ENCODE measurements at places on chromosomes 6 and 20. TPM values are rescaled to one million over a fixed set of nuclear protein-coding genes. Genes with fewer than 3 reads are reported as not detected.

The PRR18 gene
- total RNA-seq, result not detected

The PLG gene
- not detected for total RNA-seq

The DZANK1 gene
- total RNA-seq, result 1.7 TPM

The KCNG1 gene
- 18.6 TPM for total RNA-seq

The SNRPB2 gene
- total RNA-seq, result 33.9 TPM

The CTCFL gene
- not detected for total RNA-seq

The ZBTB22 gene
- 28.5 TPM for total RNA-seq

The TBC1D7 gene
- 14.9 TPM for total RNA-seq

The CLIC1 gene
- 417 TPM for total RNA-seq

The OR14J1 gene
- total RNA-seq, result not detected

The PAK5 gene
- 0.03 TPM for total RNA-seq

The TRIM38 gene
- total RNA-seq, result 10.2 TPM

The NR2E1 gene
- not detected for total RNA-seq

The KIF25 gene
- total RNA-seq, result 0.72 TPM

The DEFB132 gene
- total RNA-seq, result not detected

The DEFB123 gene
- total RNA-seq, result not detected

The EGFL8 gene
- 1.5 TPM for total RNA-seq

The BPIFA1 gene
- total RNA-seq, result not detected

The KCNQ2 gene
- total RNA-seq, result not detected

The DLK2 gene
- total RNA-seq, result 0.20 TPM
